ENCODE measurements at places on chromosomes 2 and 18.

DNA sequence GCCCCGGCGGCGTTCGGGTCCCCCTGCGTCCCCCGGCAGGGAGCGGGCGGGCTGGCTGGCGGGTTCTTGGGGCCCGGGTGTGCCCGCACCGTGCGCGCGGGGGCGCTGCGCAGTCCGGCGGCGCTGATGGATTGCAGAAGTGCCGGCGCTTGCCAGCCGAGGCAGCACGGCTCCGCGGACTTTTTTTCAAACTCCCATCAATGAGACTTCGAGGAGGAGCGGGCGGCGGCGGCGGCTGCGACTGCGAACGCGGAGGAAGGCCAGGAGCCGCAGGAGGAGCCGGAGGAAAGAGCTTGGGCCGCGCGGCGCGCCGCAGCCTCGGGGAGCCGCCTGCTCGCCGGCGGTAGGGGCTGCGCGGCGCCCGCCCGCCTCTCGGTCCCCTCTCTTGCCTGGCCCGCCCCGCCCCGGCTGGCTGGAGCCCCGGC, at the start of gene GLI2:
GLI2 (plus strand) TSS at position 123 of the 425 bp plus-strand sequence. CDS start 61,453 bp downstream, outside the sequence.
- H3K4me1 ChIP-seq, result peaks cover 22% of the 10 kb centered on the region
- H3K4me3 ChIP-seq, result peak within 1 kb of the TSS; percentile 55
- H3K27ac ChIP-seq, result peak within 1 kb of the TSS; percentile 49
- peaks cover 86% of the 10 kb centered on the region for H3K27me3 ChIP-seq
- no peaks in the 10 kb centered on the region for H3K36me3 ChIP-seq

DNA sequence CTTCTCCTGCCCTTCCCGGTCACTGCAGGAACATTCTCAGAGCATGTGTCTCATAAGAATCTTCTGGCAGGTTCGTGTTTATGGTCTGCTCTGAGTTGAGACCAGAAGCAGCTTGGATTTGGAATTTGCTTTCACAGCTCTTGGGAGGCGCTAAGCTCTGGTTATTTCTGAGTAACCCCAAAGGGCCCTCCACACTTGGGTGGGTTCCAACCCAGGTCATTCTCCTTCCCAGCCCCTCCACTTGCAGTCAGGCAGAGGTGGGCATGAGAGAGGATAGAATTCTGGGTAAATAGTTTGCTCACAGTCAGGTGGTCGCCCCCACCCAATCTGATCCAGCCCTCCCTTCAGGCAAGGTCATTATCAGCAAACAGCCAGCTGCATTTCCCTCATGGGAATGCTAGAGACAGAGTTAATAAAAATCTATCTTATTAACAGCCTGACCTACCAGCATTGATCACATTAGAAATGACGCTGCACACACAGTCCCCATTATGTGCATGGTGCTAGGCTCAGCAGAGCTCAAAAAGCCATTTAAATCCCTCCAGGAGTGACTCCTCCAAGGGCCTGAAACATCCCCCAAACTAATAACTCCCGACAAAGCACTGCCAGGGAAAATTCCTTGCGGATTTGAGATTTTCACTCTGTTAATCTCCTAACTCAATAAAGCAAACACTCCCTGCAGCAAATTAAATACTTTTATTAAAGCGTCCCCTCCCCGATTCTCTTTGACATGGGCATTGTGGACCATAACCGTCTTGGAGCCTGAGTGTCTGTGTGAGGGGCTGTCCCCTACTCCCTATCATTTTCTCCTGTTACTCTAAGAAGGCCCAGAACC, 61.9 kb downstream of the SLC4A5 start:
- H3K27ac ChIP-seq, result no peak overlapping the region
- no peaks in the 10 kb centered on the region for H3K27me3 ChIP-seq

GRCh38 chr2:64812285-64812684, 158.6 kb upstream of the SERTAD2 start:
- no peaks in the 10 kb centered on the region for H3K36me3 ChIP-seq
- no peak overlapping the region for H3K4me3 ChIP-seq
- no peaks in the 10 kb centered on the region for H3K4me1 ChIP-seq

- DNase-seq, result no peak
- no peak overlapping the region for H3K27ac ChIP-seq
- H3K4me1 ChIP-seq, result no peaks in the 10 kb centered on the region
- H3K36me3 ChIP-seq, result no peaks in the 10 kb centered on the region
Measured at GRCh38 chr18:43192408-43192807, 76.9 kb upstream of the RIT2 start.

DNA sequence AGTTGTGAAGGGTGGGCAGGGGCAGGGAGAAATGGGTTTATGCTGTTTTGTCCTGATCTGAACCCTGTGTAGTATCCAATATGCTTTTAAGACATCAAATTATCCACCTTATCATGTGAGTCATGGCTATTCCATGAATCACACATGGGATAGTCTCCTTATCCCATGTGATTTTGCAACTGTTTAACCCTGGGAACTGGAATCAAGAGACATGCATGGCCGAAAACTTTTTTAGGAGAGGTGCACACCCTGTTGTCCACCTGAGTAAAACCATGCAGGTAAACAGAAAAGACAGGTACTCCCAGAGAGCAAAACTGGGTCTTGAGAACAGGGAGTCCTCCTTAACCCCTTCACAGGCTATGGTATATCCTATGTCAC, 490.6 kb upstream of the HS6ST1 start:
- H3K4me3 ChIP-seq, result no peak overlapping the region
- no peak for DNase-seq
- H3K27me3 ChIP-seq, result no peaks in the 10 kb centered on the region
- H3K27ac ChIP-seq, result no peak overlapping the region

DNA sequence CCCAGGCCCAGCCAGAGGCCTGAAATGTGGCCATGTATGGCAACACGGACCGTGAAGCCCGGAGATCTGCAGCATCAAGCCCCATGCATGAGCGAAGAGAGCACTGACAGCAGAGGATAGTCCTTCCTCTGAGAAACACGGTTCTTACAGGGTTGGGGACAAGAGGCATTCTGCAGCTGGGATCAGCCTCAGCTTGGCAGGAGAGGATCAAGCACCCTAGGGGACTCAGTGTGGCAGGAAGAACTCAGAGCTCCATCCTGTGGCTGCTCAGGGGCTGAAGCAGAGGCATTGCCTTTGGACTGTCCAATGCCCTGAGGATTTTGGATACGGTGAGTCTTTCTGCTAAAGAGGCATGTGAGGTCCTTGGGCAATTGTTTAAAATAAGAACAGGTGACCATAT, 368.7 kb downstream of the ZNF516 start:
- H3K36me3 ChIP-seq, result no peaks in the 10 kb centered on the region
- no peaks in the 10 kb centered on the region for H3K4me1 ChIP-seq
- no peak for DNase-seq
- no peak overlapping the region for H3K27ac ChIP-seq
- no peak overlapping the region for H3K4me3 ChIP-seq
- H3K27me3 ChIP-seq, result no peaks in the 10 kb centered on the region

- no peaks in the 10 kb centered on the region for H3K36me3 ChIP-seq
- H3K27me3 ChIP-seq, result no peaks in the 10 kb centered on the region
- peak; percentile 33 for DNase-seq
- H3K4me3 ChIP-seq, result no peak overlapping the region
- no peaks in the 10 kb centered on the region for H3K4me1 ChIP-seq
Measured at GRCh38 chr2:119216994-119217393, 6.6 kb upstream of the STEAP3 start.

DNA sequence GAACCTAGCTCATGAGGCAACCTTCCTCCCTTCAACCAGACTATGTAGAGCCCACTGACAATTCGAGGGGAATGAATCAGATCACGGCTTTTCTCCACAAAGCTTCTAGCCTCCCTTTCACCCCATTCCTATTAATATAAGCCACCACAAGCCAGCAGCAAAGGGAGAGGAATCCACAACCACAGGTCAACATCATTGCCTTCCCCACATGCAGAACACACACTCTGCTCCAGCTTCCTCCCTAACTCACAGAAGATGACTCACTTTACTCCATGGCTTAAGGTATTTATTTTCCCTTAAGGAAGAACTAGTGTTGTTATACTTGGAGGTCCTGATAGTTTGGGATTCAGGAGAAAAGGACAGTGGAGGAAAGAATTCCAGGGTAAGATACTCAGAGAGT, 272.2 kb downstream of the C1D start:
- H3K27me3 ChIP-seq, result no peaks in the 10 kb centered on the region
- no peak overlapping the region for H3K4me3 ChIP-seq
- no peak overlapping the region for H3K27ac ChIP-seq
- H3K4me1 ChIP-seq, result no peaks in the 10 kb centered on the region

- H3K4me3 ChIP-seq, result no peak overlapping the region
- H3K27me3 ChIP-seq, result no peaks in the 10 kb centered on the region
- no peaks in the 10 kb centered on the region for H3K4me1 ChIP-seq
- DNase-seq, result no peak
Measured at GRCh38 chr2:68605939-68606338, 37.4 kb upstream of the PROKR1 start.

DNA sequence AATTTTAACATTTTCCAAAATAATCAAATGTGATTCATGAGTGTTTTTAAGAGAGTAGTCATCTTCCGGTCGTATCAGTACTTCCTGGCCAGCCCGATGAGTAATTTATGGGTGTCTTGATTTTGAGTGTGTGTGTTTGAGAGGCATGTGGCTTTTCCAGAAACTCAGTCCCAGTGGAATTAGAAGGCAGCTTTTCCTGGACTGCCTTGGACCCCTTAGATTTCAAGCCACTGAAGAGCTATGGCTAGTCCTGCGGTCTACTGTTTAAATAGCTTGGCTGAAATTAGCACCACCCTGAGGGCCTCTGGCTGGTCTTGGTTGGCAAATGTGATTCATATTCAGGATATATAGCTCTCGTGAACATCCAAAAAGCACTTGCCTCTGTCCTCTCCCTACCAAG, 59.4 kb downstream of the HK2 start:
- H3K27ac ChIP-seq, result no peak overlapping the region
- H3K4me3 ChIP-seq, result no peak overlapping the region
- H3K4me1 ChIP-seq, result no peaks in the 10 kb centered on the region

DNA sequence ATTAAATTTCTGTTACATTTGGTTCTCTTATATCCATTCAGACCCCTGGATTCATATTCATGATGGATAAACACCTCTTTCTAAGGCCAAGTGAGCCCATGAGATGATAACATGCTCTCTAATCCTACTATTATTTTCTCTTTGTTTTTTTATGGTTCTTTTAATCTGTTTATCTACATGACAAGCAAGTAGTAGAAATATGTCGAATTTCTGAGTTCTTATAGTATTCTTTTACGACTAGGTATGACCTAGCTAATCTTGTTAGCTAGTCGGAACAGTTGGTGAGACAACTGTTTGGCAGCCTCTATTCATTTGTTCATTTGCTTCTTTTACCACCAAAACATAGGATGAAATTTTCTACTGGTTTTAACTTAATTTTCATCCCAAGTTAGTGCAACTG, 98.1 kb upstream of the SCG2 start:
- H3K27ac ChIP-seq, result no peak overlapping the region
- no peaks in the 10 kb centered on the region for H3K36me3 ChIP-seq
- no peak for DNase-seq
- H3K4me1 ChIP-seq, result no peaks in the 10 kb centered on the region

DNA sequence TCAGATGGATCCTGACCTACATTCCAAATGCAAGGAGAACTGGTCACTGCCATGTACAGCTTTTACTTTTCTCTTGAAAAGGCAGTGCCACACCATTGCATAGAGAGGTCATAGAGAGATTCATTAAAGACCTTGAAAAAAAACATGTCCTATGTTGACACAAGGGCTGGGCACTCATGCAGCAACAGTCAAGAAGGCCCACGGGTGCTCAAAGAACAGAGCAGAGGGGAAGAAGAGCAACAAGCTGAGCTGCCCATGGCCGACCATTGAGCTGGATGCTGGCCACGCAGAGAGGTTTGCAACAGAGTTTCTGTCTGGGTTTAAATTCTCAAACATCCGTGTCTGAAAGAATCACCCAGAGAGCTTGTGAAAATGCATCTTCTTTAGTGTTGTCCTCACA, 99.1 kb downstream of the ADD2 start:
- no peaks in the 10 kb centered on the region for H3K36me3 ChIP-seq
- H3K27ac ChIP-seq, result no peak overlapping the region
- no peaks in the 10 kb centered on the region for H3K27me3 ChIP-seq
- no peak overlapping the region for H3K4me3 ChIP-seq
- no peaks in the 10 kb centered on the region for H3K4me1 ChIP-seq

DNA sequence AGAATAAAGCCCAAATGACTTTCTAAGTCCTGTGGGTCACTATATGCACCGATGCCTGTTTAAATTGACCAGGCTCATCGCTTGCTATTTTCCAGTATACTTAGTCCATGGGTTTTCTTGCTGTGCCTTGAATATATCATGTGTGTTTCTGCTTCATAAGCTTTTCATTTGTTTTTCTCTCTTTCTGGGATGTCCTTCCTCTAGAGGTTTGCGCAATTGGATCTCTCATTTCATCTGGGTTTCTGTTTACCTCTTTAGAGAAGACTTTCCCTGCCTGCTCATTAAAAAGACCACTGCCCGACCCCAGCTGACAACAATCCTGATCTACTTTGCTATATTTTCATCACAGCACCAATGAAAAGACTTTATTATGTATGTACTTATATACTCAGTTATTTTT, 150.9 kb upstream of the CYRIA start:
- H3K27ac ChIP-seq, result no peak overlapping the region
- H3K36me3 ChIP-seq, result no peaks in the 10 kb centered on the region
- H3K27me3 ChIP-seq, result no peaks in the 10 kb centered on the region

DNA sequence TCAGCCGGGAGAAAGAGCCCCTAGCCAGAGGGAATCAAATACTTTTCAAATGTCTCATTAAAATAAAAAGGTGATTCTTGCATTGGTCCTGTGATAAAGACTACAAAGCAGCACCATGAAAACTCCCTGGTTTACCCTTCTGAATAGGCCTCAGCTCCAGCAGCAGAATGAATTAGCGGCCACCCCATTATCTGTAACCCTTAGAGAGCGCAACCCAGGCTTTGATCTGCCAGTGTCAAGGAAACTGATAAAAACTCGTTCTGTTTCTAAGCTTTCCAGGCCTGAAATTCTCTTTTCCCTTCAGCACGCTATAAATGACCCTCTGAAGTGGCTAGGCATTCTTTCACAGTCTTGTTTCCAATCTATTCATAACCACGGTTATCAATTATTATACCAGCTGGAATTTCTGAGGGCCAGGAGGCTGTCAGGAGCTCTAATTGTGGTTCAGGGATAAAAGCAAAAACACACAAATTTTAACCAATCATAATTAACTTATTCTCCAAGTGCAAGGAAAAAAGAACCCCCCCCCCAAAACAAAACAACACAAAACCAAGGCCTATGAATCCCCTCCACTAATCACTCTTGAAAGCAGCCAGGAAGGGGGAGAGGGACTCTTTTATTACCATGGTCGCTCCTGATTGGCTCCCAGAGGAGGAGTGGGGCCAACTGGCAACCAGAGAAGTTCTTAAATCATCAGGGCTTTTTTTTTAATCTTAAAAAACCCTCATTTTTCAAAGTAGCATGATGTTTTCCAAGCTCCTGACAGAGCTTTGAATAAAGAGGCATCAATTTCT, 258.9 kb downstream of the CYRIA start:
- DNase-seq, result no peak
- H3K27ac ChIP-seq, result no peak overlapping the region

GRCh38 chr2:233822781-233823730, 31.3 kb downstream of the HJURP start:
- no peaks in the 10 kb centered on the region for H3K4me1 ChIP-seq
- no peaks in the 10 kb centered on the region for H3K27me3 ChIP-seq
- DNase-seq, result peak; percentile 61
- H3K4me3 ChIP-seq, result no peak overlapping the region
